Cardiac fibroblast (primary cell): ENCODE measurements at places on chromosomes 13 and 19.

- DNase-seq: no peak
These were observed 1.5 kb downstream of the MYPOP start for GRCh38 chr19:45900738-45901431.

- DNase-seq: peak; percentile 54
These were observed at the start of gene C19orf38 for GRCh38 chr19:10848230-10848856. TSS of gene C19orf38 (plus strand) at chr19:10848415. CDS start at chr19:10848509, 94 bp downstream.

GRCh38 chr19:31545777-31546176 lies 196.5 kb upstream of the TSHZ3 start:
- DNase-seq: no peak

DNA sequence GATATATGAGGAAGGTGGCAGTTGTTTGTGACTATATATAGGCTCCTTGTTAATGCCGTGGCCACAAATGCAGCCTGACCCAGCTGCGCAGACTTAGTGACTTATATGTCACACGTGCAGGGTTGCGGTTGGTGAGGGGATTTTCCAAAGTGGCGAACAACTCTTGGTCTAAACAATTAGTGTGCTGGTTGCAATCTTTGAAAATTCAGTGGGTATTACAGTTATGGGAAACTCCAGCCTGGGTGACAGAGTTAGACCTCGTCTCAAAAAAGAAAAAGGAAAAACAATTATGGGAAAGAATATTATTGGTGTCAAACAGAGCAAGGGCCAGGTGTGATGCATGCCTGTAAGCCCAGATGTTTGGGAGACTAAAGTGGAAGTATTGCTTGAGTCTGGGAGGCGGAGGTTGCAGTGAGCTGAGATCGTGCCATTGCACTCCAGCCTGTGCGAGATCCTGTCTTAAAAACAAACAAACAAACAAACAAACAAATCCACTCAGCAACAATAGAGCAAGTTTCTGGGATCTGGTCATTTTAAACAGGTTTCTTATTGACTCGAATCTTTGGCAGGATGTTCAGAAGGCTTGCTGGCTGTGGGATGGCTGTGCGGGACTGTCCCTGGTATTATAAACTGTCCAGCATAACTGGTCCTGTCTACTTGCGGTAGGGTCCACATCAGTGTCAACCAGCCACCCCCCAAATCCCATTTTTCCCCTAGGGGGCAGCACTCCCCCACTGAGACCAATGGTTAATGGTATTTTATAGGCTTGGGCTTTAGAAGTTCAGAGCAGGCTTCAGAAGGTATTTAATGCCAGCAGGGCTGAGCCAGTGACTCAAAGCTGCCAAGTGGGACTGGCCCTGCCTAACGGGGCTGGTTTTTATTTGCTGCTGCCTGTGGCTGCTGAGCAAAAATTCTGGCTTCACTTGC lies 15.4 kb downstream of the RELB start:
- DNase-seq: peak; percentile 85

DNA sequence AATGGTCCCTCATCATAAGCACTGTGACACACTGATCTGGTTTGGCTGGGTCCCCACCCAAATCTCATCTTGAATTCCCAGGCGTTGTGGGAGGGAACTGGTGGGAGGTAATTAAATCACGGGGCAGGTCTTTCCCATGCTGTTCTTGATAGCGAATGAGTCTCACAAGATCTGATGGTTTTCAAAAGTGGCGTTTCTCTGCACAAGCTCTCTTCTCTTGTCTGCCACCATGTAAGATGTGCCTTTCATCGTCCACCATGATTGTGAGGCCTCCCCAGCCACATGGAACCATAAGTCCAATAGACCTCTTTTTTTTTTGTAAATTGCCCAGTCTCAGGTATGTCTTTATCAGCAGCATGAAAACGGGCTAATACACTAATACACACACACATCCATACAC lies 6.9 kb upstream of the GPR4 start:
- DNase-seq: no peak

- no peak for DNase-seq
These were observed 1140.3 kb upstream of the SLC10A2 start for GRCh38 chr13:104206450-104207044.

DNA sequence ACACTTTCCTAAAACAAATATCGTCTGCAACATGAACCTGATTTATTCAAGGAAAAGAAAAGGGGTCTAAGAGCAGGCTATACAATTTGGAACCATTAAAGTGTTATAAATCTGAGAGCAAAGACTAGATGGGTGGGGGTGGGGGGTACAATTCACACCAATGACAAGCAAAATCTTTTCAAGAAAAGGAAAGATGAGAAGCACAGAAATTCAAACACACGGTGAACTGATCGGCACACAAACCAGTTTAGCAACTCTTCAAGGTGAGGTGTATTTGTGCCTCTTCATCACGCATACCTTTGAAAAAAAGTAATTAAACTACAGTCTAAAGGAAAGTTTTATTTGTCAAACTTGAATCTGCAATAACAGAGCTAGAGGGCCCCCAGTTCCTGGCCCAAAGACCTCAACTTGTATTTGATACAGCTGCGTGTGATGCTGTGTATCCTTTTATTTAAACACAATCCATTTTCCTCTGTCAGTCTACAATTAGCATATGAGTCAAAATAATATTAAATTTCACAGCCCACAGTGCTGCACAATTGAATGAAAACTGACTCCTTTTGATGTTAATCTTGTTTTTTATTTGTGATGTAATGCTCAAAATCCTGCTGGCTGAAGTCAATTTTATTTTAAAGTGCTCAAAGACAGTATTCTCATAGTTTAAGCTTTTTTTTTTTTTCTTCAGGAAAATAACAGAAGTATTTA lies 14.2 kb downstream of the EFNB2 start:
- DNase-seq: no peak

GRCh38 chr19:34574704-34575103 lies 93.1 kb downstream of the WTIP start:
- no peak for DNase-seq

GRCh38 chr13:89382981-89383380 lies 1711.8 kb downstream of the SLITRK5 start:
- DNase-seq: no peak

GRCh38 chr19:19777692-19778091 lies 43.9 kb downstream of the ZNF506 start:
- DNase-seq: no peak

GRCh38 chr19:46931202-46931601 lies 70.4 kb downstream of the ARHGAP35 start:
- no peak for DNase-seq

- peak; percentile 33 for DNase-seq
These were observed 44.3 kb upstream of the N4BP2L1 start for GRCh38 chr13:32472194-32472621.

DNA sequence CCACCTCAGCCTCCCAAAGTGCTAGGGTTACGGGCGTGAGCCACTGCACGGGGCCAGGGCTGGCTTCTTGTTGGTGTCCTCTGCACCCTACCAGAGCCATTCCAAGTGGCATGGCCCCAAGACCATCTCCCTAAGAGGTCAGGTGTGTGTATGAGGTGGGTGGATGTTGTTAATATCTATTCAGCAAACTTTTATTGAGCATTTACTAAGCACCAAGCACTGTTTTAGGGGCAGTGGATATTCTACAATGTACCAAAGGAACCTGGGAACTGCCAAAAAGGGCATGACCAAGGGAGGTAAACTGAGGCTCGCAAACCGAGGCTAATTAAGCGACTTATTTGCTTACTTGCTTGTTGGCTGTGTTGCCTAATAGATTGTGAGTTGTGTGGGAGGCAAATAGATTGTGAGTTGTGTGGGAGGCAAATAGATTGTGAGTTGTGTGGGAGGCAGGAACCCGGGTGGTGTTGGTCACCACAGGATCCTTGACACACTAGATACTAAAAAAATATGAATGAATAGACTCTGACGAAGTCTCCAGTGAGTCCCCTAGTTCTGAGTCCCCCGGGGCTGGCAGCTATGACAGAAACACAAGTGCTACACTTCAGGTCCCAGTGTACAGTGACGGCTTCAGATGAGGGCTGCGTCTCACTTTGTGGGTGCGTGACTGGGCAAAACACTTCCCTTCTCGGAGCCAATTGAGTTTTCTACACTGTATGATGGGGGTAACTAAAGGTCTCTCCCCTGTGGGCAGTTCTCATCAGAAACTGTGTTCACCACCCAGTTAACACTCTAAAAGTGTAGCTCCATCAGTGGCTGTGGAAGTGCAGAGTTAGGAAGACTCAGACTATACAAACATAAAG lies 5.0 kb upstream of the BICRA start:
- DNase-seq: no peak

- no peak for DNase-seq
These were observed 198.0 kb upstream of the HTR2A start for GRCh38 chr13:47094734-47095434.

DNA sequence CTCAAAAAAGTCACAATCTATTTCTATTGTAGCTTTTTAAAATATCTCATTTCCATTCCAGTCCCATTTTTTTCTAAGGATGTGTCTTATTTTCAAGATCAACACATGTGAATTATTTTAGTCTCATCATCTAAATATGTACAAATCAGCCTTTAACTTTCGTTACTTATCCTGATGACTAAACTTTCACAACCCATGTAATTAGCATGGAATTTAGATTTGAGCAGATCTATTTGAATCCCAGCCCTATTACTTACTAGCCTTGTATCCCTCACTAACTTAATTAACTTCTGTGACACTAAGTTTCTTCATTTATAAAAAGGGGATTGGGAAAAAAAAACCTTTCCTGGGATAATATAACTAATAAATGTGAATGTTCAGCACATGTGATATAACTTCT lies 81.1 kb downstream of the UFM1 start:
- no peak for DNase-seq

GRCh38 chr19:2543463-2544442 lies 67.8 kb downstream of the GADD45B start:
- DNase-seq: peak; percentile 99

GRCh38 chr19:7858109-7858770 lies 15.9 kb downstream of the PRR36 start:
- no peak for DNase-seq

DNA sequence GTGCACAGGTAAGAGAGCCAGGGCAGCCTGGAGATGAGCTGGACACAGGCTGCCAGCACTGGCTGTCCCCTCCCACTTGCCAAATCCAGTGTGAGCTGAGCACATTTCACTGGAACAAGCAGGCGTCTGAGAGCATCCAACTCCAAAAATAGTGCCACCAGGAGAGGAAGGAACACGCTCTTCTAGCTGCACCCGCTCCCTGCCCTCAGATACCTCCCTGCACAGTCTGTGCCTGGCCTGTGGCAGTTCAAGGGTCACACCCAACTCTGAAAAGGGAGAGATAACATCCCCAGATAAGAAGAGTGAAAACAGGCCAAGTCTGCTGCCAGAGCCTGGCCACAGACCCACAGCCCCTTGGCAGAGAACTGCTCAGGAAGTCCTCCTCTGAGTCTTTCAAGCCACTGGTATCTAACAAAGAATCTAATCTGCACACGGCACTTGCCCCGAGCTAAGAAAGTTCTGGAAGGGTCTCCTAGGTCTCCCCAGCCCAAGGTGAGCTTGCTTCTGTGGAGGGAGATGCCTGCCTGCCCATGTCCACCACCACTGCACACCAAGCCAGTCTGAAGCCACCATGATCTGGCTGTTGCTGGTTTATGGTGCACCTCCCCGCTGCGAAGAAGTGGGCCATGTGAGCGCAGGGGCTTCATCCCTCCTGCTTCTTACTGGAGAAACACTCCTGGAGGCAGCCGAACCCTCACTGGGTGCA lies 14.7 kb downstream of the ELL start:
- DNase-seq: no peak

DNA sequence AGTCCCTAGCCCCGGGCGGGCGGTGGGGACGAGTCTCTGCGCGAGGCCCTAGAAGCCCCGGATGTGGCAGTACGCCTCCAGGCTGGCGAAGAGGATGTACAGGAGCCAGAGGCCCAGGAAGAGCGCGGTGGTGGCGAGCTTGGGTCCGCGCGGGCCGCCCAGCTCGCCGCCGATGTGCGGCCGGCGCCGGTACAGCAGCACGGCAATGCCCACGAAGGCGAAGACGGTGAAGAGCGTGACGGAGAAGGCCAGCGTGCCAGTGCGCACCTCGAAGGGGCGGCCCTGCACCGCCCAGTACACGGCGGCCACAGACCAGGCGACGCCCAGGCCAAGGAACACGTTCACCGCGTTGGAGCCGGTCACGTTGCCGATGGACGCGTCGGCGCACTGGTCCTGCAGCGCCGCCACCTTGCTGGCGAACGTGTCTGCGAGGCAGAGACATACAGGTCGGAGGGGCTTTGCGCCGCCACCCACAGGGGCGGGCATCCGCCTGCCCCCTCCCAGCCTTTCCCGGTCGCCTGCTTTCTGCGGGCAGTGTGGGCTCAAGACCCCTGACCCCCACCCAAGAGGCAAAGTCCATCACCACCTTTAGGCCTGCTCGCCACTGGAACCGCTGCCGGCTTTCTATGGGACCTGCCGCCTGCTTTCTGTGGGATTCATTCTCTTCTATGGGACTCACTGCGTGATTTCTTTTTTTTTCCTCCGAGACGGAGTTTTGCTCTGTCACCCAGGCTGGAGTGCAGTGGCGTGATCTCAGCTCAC lies 10.9 kb upstream of the MEIS3 start:
- peak; percentile 62 for DNase-seq

GRCh38 chr13:109154546-109154945 lies 525.1 kb downstream of the MYO16 start:
- DNase-seq: peak; percentile 35

DNA sequence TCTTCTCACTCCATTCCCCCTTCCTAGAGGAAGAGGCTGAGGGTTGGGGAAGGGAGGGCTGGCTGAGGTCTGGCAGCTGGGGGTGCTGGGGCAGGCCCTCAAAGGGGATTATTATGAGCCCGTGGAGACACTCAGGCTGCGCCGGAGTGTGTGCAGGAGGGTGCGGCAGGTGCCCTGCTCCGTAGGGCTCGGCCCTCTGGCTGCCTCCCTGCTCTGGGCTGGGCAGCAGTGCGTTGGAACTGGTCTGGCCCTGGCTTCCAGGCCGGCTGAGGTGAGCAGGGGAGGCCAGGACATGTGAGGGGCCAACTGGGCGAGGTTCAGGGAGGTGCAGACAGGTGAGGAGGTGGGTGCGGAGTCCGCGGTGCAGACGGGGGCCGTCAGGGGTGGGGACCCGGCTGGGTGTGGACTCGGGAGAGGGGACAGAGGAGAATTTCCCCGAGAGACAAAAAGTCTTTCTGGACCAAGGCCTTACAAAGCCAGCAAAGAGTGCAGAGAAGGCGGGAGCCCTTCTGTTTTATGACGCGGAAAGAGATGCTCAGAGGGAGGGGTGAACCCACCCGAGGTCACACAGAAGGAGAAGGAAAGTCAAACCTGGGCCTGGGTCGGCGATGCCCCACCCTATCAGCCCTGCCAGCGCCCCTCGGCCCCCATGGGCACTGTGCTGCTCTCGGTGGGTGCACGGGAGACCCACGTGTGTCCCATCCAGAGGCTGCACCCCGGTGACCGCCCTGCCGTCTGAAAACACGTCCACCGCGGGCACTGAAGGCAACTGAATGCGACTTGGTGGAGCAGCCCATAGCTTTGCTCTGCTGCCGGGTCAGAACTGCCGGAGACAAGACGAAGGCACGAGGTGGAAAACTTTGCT lies 31.0 kb downstream of the PIP5K1C start:
- DNase-seq: no peak

GRCh38 chr13:71643448-71643860 lies 223.6 kb downstream of the DACH1 start:
- DNase-seq: no peak

GRCh38 chr13:68358294-68358705 lies 1128.2 kb upstream of the PCDH9 start:
- DNase-seq: no peak
